ENCODE measurements at places on chromosomes 6 and 20.

GRCh38 chr6:109458774-109459531 lies 3.4 kb upstream of the MICAL1 start:
- no peak for DNase-seq

GRCh38 chr6:165081944-165082532 lies 227.4 kb downstream of the C6orf118 start:
- no peak for DNase-seq

- DNase-seq: no peak
These were observed 45.5 kb upstream of the SLC23A2 start for GRCh38 chr20:5046656-5047339.

GRCh38 chr6:100457311-100457990 lies 7.3 kb downstream of the SIM1 start:
- DNase-seq: no peak

GRCh38 chr6:109349419-109349987 lies 32.8 kb downstream of the CD164 start:
- DNase-seq: peak; percentile 37

Data from AG09319 (cell line).